ENCODE measurements at places on chromosomes 5 and 9.

- no peak for DNase-seq
Observed at GRCh38 chr9:28808042-28808441, 1234.8 kb upstream of the C9orf72 start.

DNA sequence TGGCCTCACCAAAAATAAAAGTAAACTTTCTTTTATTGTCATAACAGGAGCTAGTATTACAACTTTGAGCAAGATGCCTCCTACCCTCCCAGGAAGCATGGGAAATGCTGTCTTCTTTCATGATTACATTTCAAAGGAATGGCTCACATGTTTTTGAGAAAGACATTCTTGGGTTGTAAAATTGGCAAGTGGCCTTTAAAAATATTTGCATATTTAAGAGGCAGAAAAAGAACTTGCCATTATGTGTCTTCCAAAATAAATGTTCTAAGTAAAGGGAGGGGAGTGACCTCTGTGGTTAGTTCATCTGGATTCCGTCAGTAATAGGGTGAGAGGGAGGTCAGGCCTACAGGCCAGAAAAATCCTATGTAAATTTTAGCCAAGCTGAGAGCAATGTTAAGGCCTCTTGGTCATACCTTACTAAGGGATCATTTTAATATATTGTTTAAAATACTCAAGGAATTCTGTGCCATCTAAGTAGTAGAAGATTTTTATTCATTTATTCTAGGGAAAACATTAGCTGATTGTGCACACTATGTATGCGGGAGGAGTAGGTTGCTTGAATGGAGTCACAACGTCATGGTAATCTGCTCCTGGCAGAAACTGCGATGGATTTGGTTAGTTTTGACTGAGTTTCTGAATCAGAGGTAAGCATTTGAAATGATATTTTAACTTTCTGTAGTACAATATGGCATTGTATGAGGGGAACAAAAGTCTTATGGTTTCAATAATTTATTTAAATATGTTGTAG lies 1485.7 kb upstream of the CDH9 start:
- DNase-seq: no peak

GRCh38 chr5:139783436-139783965 lies 12.1 kb upstream of the PSD2 start:
- DNase-seq: no peak

- DNase-seq: no peak
Observed at GRCh38 chr5:99105216-99105615, 176.4 kb upstream of the CHD1 start.

GRCh38 chr9:128805661-128806060 lies 12.6 kb upstream of the ENDOG start:
- DNase-seq: no peak

DNA sequence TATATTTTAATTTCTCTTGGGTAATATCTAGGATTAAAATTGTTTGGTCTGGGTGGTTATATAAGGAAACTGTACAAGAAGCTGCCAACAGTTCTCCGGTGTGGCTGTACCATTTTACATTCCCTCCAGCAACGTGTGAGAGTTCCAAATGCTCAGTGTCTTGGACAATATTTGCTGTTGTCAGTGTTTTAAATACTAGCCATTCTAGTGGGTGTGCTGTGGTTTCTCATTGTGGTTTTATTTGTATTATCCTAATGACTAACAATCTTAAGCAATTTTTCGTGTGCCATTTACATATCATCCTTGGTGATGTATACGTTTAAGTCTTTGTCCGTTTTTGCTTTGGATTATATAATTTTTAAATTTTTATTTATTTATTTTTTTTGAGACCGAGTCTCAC lies 34.0 kb downstream of the TNFSF15 start:
- DNase-seq: no peak

DNA sequence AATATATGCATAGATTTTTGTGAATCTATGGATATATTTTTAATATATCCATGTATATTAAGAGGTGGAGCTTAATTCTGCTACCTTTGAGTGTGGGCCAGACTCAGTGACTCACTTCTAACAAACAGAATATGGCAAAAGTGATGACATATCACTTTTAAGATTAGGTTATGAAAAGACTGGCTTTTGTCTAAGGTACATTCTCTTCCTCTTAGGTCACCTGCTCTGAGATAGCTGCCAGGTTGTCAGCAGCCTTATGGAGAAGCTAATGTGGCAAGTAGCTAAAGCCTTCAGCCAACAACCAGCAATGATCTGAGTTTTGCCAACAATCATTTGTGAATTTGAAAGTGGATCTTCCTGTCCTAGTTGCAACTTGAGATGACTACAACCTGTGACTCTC lies 83.8 kb downstream of the ANKRD31 start:
- no peak for DNase-seq

GRCh38 chr5:173761178-173761513 lies 127.0 kb upstream of the CPEB4 start:
- no peak for DNase-seq

Measured in stimulated activated CD8-positive, alpha-beta memory T cell treated with anti-CD3 and anti-CD28 coated beads, Interleukin-7, amount 100 ng/mL, for 1 hour (primary cell).